ENCODE measurements at places on chromosomes 6 and 20.

- DNase-seq = no peak
These were observed 246.8 kb downstream of the QKI start for GRCh38 chr6:163661272-163661671.

DNA sequence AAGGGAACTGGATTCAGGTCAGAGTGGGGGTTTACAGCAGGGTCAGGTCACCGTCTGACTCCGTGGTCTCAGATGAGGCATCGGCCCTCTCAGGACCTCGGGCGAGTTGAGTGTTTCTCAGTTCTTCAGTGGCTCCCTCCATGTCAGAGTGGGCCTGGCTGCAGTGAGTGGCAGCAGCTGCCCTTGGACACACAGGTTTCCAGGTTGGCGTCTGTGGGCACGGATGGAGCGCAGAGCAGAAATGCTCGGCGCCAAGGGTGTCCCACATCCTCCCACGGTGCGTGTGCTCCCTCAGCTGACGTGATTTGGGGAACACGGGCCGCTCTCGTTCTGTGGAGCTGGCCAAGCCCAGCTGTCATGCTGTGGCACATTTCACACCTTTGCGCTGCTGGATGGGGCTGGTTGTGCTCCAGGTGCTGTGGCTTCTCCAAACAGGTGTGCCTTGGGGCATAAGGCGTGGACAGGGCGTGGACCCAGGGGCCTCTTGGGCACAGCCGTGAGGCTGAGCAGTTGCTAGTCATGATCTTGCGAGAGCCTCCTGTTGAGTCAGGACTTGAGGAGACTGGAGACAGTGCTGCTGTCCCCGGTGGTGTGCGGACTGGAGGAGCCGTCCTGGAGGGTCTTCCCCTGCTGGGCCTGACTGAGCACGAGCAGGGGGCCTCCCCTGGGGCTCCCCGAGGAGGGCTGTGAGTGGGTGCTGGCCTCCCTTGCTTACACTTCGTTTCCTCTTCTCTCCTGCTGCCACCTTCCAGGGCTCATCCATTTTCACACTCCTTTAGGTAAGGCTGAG is 9.5 kb upstream of the DNAJC5 start:
- DNase-seq = no peak

DNA sequence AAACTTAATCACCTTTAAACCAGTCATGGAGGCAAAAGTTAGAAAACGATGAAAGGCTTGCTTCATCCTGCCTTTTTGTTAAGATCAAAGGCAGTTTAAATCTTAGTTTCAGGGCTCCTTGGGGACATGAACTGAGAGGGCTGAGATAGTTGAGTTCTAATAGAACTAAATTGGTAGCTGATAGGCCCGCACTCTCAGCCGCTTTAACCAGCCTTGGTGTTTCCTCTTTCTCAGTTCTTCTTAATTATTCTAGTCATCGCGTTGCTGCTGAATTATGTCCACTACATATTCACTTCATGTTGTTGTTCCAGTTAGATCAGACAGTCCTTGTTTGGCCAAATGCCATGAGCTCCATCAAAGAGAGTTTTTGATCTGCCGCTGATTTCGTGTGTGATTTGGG is 72.5 kb downstream of the ANKS1A start:
- no peak for DNase-seq

DNA sequence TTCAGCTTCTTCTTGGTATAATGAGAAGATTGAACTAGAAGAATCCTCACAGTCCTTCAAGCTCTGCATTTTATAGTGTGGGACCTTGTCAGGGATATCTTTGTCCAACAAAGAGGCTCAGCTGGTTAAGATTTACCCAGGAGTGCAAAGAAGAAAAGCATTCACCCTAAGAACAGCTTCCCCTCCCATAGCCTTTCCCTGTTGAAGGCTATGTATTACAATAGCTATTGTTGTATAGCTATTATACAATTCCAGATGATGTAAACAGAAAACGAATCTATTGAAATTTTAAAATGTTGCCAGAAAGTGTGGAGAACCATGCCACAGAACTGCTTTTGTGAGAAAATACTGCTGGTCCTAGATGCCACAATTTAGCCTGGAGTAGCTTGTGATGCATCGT is 85.5 kb upstream of the CNKSR3 start:
- no peak for DNase-seq

DNA sequence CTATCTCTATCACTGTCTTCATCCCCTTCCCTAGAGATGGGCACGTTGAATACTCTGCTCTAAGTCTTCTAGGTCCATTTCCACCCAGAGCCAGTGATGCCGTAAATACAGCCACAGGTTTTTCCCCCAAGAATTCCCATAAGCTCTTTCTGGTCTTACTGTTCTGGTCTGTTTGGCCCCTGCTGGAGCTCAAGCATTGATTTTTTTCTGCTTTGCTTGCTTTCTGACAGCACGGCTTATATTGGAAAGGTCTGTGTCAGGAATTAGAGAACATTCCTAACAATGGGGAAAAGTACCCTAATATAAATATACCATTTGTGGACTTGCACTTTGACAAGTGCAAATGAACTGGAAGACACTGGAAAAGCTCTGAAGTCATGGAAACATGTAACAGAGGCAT is 302.6 kb downstream of the TSHZ2 start:
- DNase-seq = no peak

DNA sequence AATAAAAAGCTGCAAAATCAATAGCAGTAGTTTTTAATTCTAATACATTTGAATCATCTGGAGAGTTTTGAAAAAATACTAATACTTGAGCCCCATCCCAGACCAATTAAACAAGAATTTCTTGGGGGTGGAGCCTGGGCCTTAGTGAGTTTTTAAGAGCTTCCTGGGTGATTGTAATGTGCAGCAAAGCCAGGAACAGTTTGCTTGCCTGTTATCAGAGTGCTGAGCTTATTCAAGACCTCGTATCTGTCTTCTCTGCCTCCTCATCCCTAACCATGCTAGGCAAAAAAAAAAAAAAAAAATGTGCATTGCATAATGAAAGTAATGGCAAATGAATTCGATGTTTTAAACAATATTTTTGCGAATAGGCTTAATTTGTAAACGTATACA is 36.4 kb upstream of the MYB start:
- DNase-seq = no peak

DNA sequence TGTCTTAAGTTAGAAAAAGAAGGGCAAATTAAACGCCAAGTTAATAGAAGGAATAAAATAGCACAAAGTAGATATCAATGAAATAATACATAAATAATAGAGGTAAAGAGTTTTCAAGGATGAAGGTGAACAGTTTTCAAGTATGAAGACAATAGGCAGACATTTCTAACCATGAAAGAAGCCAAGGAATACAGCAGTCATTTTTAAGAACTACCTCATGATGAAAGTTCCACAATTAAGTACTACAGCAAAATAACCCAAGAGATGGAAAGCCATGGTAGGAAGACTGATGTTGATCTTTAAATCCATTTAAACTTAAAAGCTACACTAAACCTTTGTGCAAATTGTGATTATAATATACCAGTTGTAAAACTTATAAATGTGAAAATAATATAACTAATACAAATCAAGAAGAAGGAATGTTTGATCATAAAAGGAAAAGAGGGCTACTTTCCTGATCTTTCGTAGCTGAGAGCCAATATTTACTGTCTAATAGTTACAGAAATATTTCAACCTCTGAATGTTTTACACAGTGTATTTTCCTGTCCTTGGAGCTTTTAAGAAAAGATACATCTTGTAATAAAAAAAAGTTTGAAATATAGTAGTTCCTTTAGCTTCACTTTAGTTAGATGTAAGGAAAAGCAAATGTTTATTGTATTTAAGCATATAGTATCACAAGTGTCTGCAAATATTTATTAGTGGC is 143.1 kb downstream of the STXBP5 start:
- no peak for DNase-seq

- DNase-seq = no peak
These were observed 39.4 kb upstream of the ARMH2 start for GRCh38 chr6:24838081-24838480.

DNA sequence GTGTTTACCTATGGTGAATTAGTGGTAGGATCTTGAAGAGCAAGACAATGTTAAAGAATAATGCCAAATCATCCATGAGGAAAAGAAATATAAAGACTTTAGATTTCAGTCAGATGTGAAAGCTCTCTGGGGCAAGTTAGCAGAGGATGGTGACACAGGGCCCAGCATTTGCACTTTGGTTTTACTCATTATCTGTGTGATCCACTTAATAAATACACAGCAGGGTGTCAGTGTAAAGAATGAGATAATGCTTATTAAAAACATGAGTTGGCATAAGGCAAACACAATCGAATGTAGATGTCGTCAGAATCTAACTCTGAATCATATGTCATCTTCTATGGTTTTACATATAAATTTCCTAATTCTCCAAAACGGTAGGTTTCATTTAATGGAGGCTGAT is 130.4 kb upstream of the PREP start:
- no peak for DNase-seq

GRCh38 chr6:41599015-41599851 is 39.0 kb upstream of the MDFI start:
- no peak for DNase-seq

GRCh38 chr6:80886475-80886874 is 780.0 kb downstream of the BCKDHB start:
- no peak for DNase-seq

DNA sequence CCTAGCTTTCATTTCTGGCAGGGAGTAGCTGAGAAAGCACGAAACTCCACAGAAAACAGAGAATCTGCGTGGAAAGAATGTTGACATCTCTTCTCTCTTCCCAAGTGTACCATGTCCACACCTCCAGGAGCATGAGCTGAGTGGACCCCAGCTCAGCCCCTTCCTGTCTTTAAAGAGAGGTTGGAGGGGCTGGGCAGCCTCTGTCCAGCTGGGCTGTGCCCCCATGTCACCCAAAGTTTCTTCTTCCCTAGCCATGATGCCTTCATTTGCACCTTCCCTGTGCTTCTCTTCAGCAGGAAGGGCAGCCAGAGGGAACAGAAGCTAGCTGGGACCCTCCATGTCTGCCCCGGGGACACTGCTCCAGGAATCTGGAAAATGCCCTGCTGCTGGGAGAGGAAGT is 655.0 kb upstream of the DEFB115 start:
- DNase-seq = no peak

- DNase-seq = no peak
These were observed 4.8 kb upstream of the ZNF217 start for GRCh38 chr20:53598140-53599043.

DNA sequence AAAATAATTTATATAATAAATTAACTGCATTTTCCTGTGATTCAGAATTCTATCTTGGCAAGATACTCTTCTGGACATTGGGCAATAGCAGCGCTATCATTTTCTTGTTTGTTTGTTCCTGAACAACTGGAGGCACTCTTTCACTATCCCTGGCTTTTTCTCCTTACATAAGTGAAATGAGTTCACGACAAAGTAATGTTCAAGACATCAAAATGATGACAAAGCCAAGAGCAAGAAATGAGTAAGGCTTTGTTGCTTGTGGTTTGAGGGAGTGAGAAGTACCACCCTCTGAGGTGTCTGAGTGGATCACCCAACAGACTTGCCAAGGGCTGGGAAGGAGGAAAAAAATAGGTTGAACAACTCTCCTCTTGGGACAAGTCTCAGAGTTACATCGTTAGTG is 466.6 kb upstream of the JAG1 start:
- DNase-seq = no peak

All from cortex of kidney (tissue), 1 donor.